ENCODE measurements at places on chromosomes 16 and 17.

GRCh38 chr17:39270923-39271322 lies 45.2 kb upstream of the STAC2 start:
- DNase-seq: peak; percentile 62

DNA sequence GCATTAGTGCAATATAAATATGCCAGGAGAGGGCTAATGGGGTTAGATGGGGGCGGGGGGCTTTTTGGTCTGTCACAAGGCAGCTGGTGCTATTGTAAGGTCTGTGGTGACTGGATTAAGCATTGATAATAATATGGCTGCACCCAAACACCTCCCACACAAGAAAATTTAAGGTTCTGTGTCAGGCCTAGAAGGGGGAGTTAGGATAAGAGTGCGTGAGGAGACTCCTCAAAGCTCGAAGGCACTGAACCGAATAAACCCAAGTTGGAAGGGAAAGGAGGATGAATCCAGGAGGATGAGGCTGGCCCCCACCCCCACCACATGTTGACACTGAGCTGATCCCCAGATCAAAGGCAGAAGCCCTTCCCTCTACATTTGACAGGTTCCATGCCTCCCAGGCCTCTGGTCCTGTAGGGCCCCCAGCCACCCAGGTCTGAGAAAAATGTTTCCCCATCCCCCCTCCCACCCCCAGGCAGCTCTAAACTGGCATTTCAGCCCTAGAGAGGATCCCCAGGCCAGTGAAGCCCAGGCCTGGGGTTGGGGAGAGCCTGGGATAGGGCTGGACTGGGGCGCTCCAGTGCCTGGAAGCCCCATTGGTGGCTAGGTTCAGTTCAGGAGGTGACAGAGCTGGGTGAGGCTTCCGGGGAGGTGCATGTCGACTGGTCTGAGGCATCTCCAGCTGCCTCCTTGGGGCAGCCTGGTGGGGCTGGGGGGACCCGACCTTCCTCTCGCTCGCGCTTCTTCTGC lies 1.7 kb downstream of the HOXB1 start:
- no peak for DNase-seq

DNA sequence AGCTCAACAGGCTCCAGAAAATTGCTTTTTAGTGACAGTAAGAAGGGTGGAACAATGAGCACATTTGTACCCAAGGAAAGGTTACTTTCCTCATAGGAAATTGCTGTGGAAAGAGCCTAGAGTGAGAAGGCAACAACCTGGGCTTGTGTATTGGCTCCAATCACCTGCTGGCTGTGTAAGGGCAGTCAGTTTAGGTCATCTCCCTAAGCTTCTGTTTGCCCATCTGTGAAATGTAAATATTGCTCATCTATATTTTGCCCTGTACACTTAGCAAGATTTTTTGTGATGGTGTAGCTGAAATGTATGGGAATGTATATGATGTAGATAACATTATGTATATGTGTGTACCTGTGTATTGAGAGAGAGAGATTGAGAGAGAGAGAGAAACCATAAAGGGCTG lies 225.2 kb upstream of the MPHOSPH6 start:
- DNase-seq: no peak

DNA sequence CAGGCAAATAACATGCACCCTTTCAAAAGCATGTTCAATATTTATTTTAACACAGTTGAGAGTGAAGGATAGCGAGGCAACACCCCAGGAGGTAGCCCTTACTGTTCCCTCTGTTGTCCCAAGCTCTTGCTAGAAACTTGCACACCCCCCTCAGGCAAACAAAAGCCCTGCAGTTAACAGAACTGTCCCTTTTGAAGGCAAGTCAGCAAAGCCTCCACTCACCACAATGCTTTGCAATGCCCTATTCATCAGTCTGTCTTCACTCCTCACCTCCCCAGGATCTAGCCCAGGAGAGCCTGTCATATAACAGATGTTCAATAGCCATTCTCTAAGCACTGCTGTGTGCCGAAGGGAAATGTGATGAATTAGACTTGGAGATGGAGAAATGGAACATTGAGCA lies 3.5 kb upstream of the CNEP1R1 start:
- peak; percentile 10 for DNase-seq

- no peak for DNase-seq
These were observed 75.3 kb downstream of the MRC2 start for GRCh38 chr17:62702746-62703260.

DNA sequence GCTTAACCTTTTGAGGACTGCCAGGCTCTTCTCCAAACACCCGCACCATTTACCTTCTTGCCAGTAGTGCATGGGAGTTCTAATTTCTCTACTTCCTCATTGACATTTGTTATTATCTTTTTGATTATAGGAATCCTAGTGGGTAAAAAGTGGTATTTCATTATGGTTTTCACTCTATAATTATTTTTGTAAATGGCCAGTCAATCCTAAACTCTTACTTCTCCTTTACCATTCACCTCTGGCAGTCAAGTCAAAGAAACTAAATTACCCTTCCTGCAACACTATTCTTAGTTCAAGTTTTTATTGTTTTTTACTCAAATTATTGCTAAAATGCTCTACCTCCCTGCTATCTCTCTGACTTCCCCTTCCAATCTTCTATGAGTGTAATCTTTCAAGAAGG lies 29.8 kb upstream of the ANKFY1 start:
- DNase-seq: no peak
